Stimulated activated CD4-positive, alpha-beta T cell treated with anti-CD3 and anti-CD28 coated beads, Interleukin-1b, Interleukin-23, amount 100 ng/mL, for 24 hours (primary cell): ENCODE measurements at places on chromosomes 4 and X.

- no peak for DNase-seq
These were observed 285.0 kb upstream of the DIPK2B start for GRCh38 chrX:45485719-45486118.

DNA sequence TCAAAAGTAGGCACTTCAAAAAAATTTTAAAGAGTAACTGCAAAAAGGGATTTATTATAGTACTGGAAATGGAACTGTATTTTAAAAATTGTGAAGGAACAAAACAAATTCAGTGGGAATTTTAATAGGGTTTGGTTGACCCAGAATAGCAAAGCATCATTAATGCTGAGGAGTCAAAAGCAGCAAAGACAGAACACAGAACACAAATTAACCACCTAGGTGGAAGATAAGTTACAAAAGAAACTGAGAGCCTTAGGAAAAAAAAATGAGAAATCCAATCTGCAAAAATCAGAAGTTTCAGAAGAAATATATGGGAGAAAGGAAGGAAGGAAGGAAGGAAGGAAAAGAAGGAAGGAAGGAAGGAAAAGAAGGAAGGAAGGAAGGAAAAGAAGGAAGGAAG, 49.2 kb upstream of the NAF1 start:
- DNase-seq = no peak

DNA sequence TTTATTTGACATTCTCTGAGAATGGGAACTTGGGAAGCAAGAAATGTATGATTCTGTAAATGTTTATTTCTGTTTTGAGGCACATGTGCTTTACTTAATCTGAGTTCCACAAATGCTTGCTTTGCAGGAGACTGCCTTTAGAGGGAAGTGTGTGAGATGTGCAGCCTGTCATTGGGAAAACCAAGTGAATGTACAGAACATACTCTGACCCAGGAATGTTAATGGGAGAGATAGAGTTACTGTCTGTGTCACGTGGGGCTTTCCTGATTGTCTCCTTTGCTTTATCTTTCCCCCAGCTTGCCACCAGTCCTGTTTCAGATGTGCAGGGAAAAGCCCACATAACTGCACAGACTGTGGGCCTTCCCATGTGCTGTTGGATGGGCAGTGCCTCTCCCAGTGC, 218.6 kb upstream of the ANXA3 start:
- DNase-seq = no peak

- DNase-seq = no peak
These were observed 41.4 kb downstream of the ARHGEF9 start for GRCh38 chrX:63743596-63743995.

DNA sequence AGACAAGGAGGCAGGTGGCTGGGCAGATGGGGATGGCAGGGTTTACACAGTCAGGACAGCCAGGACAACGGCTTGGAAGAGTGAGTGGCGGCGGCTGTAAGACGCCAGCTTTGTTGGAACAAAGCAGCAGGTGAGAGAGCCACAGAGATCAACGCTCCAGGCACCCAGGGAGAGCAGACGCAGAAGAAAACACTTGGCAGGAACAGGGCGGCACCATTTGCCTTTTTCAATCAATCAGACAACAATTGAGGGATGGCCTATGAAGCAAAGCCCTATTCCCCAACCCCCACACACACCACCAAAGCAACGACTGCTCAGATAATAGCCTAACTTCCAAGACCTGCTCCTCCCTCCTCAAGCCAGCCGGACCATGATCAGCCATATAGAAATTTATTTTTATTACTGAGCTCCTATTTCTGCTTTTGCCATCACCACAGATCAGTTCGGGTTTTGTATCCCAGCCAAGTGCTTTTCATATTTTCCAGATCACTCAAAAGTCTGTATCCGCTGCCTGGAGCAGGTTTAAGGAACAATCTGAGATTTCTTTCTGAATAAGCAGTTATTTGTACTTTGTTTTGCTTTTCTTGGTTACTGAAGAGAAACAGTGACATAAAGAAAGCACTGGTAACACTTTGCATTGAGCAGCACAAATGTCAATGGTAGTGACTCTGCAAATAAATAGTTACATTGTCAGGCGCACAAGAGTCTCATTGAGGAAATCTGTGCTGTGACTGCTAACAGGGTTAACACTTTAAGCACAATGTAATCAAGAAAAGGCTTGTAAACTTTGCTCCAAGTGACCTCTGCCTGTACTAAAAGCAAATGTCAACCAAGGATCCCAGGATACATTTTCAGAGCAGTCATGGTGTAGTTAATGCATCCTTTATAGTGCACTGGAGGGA, 81.8 kb upstream of the RBPJ start:
- DNase-seq = no peak

- no peak for DNase-seq
These were observed 16.0 kb downstream of the MEPE start for GRCh38 chr4:87848622-87849351.

GRCh38 chr4:64893205-64893604, 484.0 kb upstream of the TECRL start:
- no peak for DNase-seq

DNA sequence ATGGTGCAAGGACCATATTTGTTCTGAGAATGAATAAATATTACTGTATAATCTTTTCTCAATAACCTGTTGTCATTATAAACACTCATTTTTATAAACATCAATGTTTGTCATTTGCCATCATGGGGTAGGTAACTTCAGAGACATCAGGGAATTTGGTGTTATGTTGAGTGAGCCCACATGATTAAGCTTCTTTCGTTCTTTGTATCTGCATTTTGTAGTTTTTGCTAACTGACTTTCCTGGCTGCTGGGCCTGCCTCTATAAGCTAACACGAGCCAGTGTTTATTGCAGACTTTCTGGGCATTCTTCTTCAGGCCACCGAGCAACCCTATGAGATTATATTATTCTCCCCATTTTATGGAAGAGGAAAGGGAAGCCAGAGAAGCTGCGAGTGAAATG, 48.8 kb upstream of the MTMR1 start:
- no peak for DNase-seq

DNA sequence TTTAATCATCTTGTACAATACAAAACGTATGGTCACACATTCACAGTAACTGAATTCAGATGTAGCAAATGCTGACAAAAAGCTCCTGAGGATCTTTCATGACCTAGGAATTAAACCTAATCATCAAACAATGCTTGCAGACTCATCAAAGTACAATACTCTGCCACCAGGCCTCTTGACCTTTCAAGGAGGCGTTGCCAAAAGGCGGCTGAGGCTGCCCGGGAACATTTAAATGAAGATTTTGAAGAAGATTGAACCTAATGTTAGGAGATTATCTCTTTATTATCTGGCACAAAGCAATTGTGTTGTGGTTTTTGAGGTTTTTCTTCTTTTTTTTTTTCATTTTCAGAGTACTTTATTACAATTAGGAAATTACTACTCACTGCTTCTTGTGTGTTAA, 340.5 kb downstream of the GALNTL6 start:
- no peak for DNase-seq

DNA sequence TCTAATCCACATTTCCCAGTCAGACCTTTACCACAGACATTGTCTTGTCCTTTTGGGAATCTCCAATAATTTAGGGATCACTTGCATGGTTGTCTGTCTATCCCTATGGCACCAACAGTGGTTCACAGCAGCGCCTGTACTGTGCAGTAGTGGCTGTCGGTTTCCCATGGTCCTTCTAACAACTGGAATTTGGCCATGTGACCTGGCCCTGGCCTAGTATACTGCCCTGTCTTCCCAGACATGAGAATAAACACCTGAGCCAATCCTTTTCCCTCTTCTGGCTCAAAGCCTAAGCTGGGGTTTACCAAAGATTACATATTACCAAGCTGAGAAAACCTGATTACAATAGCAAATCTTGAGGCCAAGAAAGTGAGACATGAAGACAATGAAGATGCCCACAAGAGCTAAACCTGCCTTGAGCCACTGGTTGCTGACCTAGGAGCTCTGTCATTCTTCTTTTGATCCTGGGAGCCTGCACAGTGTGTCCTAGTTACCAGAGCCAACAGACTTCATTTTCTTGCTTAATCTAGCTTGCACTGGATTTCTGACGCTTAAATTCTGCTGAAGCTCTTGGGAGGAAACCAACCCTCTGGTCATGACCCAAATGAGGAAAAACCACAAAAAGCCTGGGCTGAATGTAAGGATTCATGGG, 92.1 kb downstream of the SCD5 start:
- no peak for DNase-seq

GRCh38 chr4:172202480-172203076, 389.4 kb downstream of the GALNTL6 start:
- DNase-seq = no peak

- DNase-seq = no peak
These were observed 65.8 kb downstream of the TAPT1 start for GRCh38 chr4:16160457-16160856.

DNA sequence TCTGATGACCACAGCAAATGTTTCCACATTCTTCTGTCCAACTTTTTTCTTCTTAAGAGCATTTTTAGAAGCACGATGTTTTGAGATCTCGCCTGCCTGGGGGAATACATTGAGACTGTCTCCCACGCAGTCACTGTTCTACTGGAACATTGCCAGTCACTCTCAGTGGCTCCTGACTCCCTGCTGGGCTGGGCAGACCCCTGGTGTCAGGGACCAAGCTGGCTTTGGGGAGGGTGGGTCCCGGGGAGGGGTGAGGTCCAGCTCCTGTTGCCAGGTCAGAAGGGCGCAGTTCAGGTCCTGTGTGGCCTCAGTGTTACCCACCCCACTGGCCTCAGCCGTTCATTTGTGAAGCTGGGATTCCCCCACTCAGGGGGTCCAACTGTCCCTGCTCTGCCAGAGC, 18.9 kb upstream of the ABLIM2 start:
- no peak for DNase-seq

DNA sequence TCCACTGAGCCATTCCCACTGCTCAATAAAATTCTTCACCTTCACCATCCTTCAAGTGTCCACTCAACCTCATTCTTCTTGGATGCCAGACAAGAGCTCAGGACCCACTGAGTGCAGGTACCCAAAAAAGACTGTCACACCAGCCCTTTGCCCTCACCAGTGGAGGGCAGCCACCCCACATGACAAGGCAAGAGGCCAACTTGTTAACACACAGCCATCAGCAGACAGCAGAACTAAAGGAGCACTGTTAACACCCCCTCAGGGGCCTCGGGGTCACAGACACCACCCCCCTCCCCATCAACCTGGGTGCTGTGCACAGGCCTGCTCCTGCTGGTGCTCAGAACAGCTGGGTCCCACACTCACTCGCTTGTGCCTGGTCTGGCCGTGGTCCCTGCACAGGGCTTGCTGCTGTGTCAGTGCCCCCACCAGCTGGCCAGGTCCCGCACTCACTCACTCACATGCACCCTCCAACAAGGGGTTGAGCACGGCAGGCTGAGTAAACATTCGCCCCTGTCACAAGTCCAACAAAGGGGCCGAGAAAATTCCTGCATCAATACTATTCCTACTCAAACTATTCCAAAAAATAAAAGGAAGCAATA, 54.1 kb downstream of the ATRX start:
- DNase-seq = no peak

GRCh38 chr4:74105656-74106280, 6.8 kb upstream of the CXCL2 start:
- DNase-seq = no peak

DNA sequence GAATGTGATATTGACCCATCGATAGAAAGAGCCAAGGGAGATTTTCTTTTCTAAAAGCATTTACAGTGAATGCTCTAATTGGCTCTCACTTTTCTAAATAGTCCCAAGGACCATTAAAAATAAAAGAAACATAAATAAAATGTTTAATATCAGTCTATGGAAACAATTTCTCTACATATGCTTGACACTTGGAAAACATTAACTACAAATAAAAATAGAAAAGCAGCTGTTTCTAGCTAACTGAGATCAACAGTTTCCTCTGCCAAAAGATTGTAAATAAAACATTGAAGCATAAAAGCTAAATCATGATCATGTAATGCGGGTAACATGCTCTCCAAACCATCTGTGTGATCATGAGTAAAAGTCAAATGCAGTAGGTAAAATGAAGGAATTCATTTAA, 49.7 kb downstream of the CORIN start:
- DNase-seq = no peak

- DNase-seq = no peak
These were observed 116.1 kb downstream of the CNKSR2 start for GRCh38 chrX:21490341-21490740.

DNA sequence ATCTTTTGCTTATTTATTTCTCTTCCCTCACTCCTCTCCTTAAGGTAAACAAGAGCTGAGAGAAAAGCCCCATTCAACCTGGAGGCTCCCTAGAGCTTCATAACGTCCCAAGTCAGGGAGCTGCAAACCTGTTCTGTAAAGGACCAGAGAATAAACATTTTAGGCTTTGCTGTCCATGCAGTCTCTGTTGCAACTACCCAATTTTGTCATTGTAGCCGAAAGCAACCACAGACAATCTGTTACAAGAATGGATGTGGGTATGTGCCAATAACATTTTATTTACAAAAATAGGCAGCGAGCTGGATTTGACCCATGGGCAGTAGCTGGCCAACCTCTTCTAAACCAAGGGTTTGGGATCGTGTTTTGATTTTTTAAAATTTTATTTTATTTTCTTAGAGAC, 71.3 kb upstream of the TBL1X start:
- DNase-seq = no peak

- no peak for DNase-seq
These were observed 318.6 kb downstream of the LDB2 start for GRCh38 chr4:16579866-16580265.

DNA sequence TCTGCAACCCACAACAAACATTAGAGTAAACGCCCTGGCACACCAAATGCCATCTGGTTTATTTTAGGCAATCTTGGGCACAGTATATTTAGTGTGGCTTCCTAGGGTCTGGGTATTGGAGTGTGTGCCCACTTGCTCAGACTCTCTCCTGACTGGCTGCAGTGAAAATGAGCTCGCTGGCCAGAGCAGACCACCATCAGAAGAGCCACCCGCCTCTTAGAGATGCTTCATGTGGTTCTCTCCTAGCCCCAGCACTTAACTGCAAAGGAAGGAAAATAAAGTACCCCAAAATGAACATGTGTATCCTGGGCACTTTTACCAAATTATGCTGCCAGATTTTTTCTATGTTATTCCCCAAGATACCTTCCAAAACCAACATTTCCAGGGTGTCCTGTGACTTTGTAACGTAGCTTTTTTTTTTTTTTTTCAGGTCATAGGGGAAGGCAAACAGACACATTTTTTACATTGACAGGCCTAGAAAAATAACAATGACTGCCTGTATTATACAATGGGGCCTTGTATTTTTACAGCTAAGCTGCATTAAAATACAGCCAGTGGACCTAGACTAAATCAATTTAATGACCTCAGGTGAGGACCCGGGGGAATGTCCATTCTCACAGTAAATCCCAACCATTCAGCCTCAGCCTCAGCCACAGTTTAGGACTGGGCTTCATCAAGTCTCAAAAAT, 193.7 kb downstream of the RASL11B start:
- no peak for DNase-seq

GRCh38 chrX:11309220-11309619, 16.0 kb downstream of the AMELX start:
- no peak for DNase-seq
